ENCODE measurements at places on chromosomes 1 and 21.

- no peak for DNase-seq
These were observed 65.7 kb downstream of the LACTBL1 start for GRCh38 chr1:22906968-22907367.

GRCh38 chr21:34667761-34668160, 1.0 kb upstream of the CLIC6 start:
- no peak for DNase-seq

DNA sequence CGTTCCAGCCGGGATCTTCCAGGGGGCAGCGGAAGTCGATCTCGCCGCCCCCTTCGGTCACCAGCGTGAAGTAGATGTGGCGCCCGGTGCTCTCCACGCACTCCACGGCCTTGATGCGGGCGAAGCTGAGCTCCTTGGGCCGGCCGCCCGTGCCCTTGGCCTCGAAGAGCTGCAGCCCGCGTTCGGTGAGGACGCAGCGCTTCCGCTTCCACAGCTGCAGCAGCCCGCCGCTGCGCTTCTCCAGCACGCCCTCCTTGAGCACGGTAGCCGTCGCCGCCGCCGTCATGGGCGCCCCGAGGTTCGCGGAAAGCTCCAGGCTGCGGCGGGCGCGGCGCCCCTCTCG, 516 bp downstream of the PHLDA3 start:
- DNase-seq: no peak

- DNase-seq: no peak
These were observed 467.5 kb downstream of the SMYD3 start for GRCh38 chr1:246039584-246039983.

GRCh38 chr1:172351754-172352161, 68.7 kb upstream of the C1orf105 start:
- no peak for DNase-seq

GRCh38 chr1:27000090-27000816, 6.8 kb downstream of the TRNP1 start:
- no peak for DNase-seq

DNA sequence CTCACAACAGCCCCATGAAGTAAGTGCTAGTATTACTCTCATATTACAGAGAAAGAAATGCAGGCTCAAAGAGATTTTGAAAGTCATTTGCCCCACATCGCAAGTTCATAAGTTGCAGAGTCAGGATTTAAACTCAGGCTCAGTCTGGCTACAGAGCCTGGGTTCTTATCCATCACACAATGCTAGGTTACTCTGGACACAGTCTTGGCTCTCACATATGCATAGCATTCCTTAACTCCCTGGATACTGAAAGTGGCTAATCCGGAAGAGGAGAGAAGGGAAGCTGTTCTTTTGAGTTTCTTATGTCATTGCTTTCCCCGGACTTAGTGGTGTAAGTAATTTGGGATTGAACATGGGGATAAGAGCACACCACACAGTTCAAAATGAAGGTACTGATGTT, 357.4 kb upstream of the PLXNA2 start:
- DNase-seq: no peak

DNA sequence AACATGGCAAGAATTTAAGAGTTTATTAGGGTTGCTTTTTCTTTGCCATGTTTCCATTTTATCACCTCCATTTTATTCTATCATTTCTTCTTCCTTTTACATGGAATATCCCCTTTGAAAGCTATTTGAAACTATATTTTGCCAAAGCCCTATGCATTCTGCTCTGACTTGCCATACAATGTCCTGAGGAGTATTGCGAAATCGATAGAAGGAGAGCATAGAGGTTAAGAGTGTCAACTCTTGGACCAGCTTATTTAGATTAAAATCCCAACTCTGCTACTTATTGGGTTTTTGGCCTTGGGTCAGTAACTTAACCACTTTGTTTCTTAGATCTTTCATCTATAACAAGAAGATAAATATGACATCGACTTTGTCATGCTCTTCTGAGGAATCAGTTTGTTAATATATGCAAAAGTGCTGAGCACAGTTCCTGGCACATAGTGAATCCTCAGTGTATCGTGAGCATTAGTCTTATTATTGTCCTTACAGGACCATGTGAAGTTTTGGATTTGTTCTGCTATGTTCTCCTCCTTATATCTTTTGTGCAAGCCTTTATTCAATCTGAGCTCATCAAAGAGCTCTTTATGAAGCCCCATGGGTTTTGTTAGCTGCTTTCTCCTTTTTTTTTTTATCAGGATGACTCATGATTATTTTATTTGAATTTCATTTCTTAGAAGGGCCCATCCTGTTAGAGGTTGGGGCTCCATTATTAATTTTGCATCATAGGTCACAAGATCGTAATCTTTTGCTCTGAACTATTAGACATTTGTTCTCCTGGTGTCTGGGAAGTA, 17.6 kb downstream of the ACKR1 start:
- no peak for DNase-seq

DNA sequence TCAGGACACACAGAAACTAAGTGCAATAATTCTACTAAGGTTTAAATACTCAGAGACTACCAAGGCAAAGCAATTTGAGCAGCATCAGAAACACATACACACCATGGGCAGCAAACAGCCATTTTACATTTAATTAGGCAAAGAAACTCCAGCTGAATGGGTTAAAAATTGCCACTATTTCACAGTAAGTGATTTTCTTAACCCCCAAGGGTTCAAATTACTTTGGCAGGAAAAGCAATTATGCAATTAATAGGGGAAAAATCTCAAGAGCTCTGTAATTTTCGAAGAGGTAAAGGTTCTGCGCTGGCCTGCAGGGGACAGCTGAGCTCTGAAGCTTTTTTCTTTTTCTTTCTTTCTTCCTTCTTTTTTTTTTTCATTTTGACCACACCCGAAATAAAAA, 206.2 kb upstream of the RRP15 start:
- DNase-seq: no peak

GRCh38 chr1:100267284-100267683, 1.3 kb downstream of the RTCA start:
- no peak for DNase-seq

DNA sequence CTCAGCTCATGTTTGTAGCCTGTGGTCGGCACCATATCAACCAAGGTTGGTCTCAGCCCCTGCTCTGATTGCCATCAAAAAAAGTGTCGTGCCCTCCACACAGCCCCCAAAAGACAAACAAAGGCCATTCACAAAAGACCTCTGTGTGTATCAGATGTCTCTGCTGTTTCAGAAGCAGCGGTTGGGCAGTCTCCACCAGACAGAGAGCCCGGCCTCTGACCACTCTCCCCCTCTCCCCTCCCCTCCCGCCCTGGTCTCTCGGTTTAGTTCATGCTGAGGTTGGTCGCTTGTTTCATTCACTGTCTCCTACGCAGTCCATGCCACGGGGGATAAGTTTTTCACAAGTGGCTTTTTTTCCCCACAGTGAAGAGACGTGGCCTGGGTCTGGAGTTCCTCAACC, 27.1 kb downstream of the ACTA1 start:
- DNase-seq: no peak

- DNase-seq: no peak
These were observed 60.8 kb upstream of the RALGPS2 start for GRCh38 chr1:178664278-178664677.

GRCh38 chr1:118863688-118864087, 124.5 kb downstream of the TBX15 start:
- DNase-seq: no peak

- DNase-seq: no peak
These were observed 24.6 kb downstream of the TBCE start for GRCh38 chr1:235391874-235392273.

DNA sequence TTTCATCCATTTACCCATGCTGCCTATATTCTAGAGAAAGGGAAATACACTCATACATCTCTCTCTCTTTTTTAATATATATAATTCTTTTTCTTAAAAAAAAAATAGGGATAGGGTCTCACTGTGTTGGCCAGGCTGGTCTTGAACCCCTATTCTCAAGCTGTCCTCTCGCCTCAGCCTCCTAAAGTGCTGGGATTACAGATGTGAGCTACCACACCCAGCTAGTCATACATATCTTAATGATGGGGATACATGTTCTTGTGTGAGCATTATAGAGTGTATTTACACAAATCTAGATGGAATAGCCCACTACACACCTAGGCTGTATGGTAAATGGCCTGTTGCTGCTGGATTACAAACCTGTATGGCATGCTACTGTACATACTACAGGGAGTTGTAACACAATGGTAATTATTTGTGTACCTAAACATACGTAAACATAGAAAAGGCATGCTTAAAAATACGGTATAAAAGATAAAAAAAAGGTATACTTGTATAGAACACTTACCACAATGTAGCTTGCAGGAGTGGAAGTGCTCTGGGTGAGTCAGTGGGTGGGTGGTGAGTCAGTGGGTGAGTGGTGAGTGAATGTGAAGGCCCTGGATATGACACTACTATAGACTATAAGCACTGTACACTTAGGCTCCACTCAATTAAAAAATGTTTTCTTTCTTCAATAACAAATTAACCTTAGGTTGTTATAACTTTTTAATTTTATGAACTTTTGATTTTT, 72.9 kb downstream of the IVNS1ABP start:
- DNase-seq: no peak

DNA sequence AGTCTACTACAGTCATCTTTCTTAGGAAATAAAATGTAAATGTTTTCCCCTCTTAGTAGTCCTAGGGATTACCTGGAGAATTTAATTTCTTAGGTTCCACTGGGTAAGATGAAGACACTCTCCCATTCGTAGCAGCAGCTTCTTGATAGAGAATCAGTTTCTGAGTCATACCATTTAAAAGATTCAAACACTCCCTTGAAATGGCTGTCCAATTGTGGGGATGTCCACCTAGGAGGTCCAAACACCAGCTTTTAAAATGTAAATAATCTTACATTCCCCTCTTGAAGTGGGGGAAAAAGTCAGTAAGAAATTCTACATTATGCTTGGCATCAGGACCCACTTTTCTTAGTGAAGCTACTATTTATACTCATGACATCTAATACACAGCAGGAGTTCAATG, 37.5 kb downstream of the NDC1 start:
- no peak for DNase-seq

- DNase-seq: no peak
These were observed 4.8 kb upstream of the IL24 start for GRCh38 chr1:206892351-206892984.

DNA sequence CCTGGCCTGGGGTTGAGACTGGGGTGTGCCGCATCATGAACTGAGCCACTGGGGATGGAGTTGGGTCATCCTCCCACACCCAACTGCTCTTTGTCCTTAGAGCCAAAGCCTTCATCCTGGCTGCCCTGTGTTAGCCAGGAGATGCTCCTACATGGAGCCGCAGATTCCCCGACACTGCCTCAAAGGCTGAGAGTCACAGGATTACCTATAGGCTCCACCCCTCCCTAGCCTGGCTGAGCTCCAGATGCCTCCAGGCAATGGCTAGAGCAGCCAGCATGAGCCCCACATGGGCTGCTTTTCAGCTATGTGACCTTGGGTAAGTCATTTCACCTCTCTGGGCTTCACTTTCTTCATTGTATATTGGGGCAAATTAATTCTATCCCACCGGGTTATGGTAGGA, 119.9 kb upstream of the POU3F1 start:
- no peak for DNase-seq

DNA sequence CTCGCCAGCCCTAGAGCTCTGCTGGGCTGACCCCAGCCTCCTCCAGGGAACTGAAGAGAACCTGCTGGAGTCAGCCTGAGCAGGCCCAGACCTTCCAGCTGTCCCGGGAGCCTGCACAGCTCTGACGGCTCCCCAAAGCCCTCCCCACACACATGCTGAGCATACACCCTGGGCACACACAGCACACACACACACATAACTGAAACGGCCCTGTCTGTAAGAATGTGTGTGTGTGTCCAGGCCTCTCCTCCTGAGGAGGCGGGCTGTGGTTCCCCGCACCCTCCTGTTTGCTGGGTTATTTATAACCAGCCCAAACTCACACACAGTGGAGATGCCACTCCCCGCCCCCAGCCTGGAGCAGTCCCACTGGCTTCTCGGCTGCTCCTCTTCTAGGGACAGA, 20.2 kb downstream of the SDC3 start:
- DNase-seq: no peak

DNA sequence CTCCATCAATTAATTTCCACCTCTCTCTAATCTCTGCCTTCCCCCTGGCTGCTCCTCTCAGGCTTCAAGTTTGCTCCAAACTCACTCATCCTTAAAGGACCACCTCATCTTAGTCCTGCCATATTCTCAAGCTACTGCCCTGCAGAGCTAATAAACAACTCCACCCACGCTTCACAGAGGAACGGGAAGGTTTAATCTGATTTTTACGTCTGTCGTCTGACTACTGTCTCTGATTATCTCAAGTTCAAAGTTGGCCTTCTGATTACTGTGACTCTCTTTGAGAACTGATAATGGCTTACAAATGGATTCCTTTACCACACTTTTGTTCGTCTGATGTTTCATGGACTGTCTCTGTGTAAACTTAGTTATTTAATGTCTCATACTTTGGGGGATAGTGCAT, 7.6 kb upstream of the CPT2 start:
- DNase-seq: no peak

DNA sequence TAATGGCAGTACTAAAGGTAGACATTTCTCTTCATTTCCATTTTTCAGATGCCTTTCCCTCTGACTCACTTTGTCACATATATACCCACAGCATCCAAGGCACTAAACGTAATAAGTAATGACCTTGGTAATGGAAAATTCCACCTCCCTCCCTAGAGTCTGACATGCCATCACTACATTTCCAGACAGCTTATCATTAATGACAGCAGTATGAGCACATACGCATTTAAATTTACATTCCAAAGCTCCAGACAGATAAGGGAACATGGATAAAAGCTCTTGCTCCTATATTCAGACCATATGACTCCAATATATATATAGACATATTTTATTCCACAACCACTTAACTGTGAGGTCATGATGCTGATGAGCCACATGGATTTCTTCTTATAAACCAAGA, 191.7 kb upstream of the GORAB start:
- DNase-seq: no peak

- DNase-seq: no peak
These were observed 32.2 kb upstream of the PCBP3 start for GRCh38 chr21:45611296-45611695.

GRCh38 chr1:174702011-174702410, 254.2 kb downstream of the GPR52 start:
- DNase-seq: no peak

DNA sequence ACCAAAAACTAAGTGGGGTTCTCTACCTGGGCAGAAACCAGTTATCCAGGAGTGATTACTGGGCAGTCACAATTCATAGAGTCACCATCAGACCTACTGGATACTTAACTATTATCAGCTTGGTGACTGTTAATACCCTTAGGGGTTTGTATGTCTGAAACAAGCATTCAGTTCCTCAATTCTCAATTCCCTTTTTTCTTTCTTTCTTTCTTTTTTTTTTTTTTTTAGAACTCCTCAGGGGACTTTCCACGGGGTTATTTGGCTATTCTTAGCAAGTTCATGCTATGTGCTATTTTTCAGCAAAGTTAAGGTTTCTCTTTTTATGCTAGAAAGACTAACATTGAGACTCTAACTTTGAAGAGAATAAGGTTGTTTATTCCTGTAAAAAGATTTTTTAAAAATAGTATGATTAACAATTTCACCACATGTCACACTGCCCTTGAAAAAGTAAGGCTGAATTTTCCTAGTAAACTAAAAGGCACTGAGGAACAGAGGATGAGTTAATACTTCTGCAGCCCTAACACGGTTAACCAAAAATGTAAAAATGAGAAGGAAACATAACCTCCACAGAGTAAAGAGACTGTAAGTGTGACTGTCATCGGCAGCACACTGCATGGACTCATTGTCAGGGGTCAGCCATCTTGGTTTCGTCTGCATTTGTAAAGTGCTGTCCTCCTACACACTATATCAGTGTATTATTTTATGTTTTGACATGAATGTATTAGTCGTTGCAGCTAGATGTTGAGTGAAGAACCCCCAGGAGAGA, 310.2 kb downstream of the NTNG1 start:
- DNase-seq: no peak

Data from stimulated activated CD4-positive, alpha-beta T cell treated with anti-CD3 and anti-CD28 coated beads, TNF-alpha, amount 100 ng/mL, for 4 hours (primary cell).